ENCODE measurements at places on chromosomes 4 and X. TPM values are rescaled to one million over a fixed set of nuclear protein-coding genes. Genes with fewer than 3 reads are reported as not detected.
A peak's percentile ranks its signal among the peaks of the same experiment; 100 is the strongest.

Gene RAPGEF2
- 46.7 TPM for total RNA-seq

Gene SPANXB1
- total RNA-seq, result not detected

GRCh38 chrX:43586830-43587229 lies 69.3 kb upstream of the MAOA start:
- DNase-seq, result no peak

DNA sequence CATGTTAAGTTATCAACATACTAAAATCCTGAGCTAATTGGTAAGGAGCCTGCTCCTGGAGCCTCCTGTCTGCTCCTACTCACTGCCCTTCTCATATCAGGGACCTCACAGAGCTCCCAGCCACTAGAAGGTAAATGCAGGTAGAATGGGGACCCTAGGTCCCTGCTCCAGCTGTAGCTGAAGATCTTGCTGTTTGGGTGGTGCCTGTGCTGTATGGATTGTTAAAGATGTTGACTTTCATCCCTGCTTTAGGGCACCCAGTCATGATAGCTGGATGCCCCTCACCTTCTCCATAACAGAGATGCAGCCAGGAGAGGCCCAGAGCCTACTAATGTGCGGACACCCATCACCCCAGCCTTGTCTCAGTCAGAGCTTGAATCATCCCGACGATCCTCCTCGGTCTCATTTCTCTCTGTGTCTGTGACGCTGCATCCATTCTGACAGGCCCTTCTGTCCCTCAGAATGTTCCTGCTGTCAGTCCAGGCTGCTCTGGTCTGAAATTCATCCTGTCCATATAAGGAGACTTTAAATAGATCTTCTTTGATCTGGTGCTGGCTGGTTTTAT lies 341.7 kb upstream of the GATB start:
- DNase-seq, result no peak

Gene NLRP2B
- total RNA-seq, result not detected

DNA sequence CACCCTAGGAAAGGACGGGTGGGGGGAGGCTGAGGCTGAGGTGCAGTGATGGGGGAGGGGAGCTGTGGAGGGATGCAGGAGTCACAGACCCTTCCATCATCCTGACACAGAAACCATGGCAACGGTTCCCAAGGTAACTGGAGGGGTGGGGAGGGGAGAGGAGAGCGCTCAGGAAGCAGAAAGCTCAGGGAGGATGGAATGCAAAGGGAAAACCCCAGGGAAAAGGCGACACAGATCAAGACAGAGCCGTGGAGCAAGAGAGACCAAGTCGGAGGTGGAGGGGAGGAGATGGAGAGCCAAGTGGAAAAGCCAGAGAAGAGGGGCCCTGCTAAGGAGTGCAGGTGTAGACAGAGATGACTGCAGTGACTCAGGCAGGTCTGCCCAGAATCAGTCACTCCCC lies 14.5 kb downstream of the L1CAM start:
- peak; percentile 77 for DNase-seq

Data from H7 (cell line).